ENCODE measurements at places on chromosomes 13 and 19. TPM values are rescaled to one million over a fixed set of nuclear protein-coding genes. Genes with fewer than 3 reads are reported as not detected.
A peak's percentile ranks its signal among the peaks of the same experiment; 100 is the strongest.

The GJB6 gene
- 54.9 TPM for total RNA-seq

DNA sequence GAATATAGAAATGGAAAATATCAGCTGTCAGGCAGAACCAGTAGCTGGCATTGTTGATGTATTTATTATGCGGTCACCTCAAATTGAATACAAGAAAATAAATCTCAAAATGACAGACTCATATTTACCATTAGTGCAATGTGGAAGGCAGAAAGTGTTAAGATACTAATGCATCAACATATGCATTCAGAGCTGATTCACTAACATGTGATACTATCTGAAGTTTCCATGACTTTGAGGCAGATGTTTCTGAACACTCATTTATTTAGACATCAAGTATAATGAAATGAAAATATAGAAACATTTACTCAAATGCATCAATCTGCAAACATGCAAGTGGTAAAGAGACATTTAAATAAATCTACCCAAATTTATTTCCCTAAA lies 474.2 kb upstream of the SLC10A2 start:
- DNase-seq: no peak

- DNase-seq: peak; percentile 83
Measured at GRCh38 chr19:10915130-10916091, 13.0 kb downstream of the YIPF2 start.

DNA sequence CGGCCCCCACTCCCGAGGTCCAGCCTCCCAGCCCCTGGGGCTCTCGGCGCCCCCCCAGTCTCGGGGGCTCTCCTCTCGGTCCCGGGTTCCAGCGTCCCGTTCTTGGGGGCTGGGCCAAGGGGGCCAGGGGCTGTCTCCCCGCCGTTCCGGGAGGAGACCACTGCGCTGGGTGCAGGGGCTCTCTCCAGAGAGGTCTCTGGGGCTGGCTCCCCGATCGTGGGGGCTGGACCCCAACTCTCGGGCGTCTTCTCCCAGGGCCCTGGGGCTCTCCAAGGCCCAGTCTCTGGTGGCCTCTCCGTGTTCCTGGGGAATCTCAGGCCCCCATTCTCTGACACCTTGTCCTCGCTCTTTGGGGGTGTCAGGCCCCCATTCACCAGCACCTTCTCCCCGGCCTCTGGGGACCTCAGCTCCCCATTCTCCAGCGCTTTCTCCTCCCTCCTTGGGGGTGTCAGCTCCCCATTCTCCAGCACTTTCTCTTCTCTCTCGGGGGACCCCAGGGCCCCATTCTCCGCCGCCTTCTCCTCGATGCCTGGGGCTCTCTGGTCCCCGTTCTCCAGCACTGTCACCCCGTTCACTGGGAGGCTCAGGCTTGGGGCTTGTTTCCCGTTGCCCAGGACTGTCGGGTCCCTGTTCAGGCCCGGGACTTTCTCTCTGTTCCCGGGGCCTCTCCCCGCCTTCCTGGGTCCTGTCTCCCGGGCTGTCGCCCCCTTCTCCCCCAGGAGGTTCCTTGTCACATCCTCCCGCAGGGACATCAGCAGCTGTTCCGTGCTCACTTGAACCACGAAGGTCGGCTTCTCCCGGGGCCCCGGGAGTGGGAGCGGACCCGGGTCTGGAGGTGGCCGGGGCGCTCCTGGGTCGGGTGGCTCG lies 13.7 kb downstream of the LMTK3 start:
- no peak for DNase-seq

GRCh38 chr13:106314417-106314816 lies 221.0 kb downstream of the EFNB2 start:
- DNase-seq: no peak

- no peak for DNase-seq
Measured at GRCh38 chr13:45792827-45793303, 58.7 kb downstream of the SIAH3 start.

DNA sequence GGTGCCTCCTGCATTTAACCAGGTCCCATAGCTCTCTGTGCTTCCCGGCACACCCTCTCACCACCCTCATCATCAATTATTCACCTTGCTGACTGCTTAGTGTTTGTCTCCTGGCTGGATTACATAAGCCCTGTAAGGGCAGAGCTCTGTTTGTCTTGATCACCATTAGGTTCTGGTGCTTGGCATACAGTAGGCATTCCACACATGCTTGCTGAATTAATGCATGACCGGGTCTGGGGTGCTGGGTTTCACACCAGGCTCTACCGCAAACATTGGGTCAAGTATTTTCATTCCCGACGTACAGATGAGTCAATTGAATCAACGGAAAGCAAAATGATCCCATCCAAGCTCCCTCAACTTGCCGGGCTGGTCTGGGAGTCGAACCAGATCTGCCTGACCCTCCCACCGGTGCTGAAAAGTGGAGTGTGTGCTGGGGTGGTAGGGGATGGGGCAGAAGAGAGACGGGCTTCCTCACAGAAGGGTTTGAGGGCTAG lies 28.5 kb downstream of the VAV1 start:
- DNase-seq: no peak

The DACT3 gene
- total RNA-seq: 3.3 TPM

DNA sequence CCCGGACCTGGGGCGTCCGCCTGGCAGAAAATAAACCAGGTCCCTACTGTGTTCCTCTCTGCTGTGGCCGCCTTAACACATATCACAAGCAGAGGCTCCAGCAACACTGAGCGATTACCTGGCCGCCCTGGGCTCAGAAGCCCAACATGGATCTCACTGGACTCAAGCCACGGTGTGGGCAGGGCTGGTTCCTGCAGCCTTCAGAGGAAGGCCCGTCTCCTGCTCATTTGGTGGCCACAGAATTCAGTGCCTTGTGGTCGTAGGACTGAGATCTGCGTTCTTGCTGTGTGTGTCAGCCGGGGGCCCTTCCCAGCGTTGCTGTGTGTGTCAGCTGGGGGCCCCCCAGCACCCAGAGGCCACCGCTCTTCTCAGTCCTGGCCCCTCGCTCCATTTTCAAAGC lies 30.2 kb downstream of the C2CD4C start:
- DNase-seq: no peak

GRCh38 chr19:56477429-56478338 lies 539 bp upstream of the ZNF667 start:
- peak; percentile 77 for DNase-seq

GRCh38 chr19:48530770-48531169 lies 19.1 kb upstream of the LMTK3 start:
- DNase-seq: no peak

The CYP2A7 gene
- total RNA-seq: not detected

GRCh38 chr13:65594298-65594781 lies 1635.8 kb downstream of the PCDH9 start:
- DNase-seq: no peak

DNA sequence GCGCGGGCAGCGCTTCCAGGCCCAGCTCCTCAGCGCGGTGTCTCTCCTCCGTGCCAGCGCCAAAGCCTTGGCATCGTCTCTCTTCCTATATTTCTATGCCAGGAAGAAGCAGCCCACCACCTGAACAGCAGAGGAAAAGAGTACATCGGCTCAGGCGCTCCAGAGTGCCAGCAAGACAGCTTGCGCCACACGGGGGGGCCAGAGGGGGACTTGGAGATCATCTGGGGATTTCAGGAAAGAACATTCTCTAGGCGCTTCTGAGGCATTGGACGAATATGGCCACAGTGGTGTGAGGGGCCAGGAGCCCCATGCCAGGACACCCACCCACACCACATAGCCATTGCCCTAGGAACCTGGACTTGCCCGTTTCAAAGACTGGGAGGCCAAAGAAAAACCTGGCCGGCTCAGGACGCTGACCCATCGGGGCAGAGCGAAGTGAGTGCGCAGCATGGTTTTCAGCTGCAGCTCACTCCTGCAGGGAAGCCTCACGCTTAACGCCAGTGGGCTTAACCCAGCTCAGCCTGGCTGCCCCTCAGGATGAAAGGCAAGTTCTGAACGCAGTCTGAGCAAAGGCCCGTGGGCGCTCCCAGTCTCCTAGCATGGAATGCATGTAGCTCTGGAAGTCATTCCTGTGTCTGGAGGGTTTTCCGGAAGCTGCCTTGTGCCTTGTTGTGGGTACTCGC lies 62.1 kb downstream of the GGACT start:
- no peak for DNase-seq

DNA sequence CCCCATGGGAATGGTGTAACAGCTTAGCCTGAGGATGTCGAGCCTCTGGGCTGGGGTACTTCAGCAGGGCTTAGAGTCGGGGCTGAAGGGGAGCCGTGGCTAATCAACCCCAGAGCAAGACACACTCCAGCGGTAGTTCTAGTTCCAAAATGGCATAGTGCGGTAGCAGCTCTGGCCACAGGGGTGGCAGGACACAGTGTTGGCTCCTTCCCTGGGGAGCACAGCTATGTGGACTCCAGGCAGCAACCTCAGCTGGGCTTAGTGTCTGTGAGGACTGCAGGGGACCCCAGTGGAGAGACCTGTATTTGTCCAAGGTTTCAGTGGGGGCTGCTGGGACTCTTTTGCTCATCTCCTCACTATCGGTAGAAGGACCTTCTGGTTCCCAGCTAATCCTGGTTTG lies 70.8 kb upstream of the PCDH20 start:
- DNase-seq: no peak

DNA sequence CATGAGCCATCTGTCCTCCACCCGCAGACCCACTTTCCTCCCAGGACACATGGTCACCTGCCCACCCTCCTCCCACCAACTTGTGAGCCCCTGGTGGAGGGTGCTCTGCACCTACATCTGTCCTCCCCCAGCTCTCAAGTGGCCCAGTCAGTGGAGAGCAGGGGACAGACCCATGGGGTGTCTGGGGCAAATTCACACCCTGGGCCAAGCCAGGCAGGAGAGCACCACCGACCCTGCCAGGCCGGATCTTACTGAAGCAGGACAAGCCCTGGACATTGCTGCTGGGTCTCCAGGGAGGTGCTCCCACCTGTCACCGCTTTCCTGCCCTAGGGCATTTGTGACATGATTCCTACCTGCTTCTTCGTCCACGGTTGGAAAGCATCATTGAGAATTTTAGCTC lies 221.6 kb downstream of the TUBA3C start:
- DNase-seq: no peak

The ZNF253 gene
- 7.5 TPM for total RNA-seq

DNA sequence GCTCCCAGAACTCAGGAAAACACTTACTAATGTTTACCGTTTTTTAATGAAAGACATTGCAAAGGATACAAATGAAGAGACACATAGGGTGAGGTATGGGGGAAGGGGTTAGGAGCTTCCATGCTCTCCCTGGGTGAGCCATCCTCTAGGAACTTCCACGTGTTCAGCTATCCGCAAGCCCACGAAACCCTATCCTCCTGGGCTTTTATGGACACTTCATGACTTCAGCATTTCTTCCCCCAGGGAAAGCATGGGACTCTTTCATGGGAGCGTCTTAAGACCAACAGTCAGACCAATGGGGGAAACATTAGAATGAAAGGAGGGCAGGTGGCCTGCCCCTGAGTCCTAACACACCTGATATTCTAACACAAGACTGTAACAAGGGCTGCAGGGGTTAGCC lies 6.6 kb upstream of the ESD start:
- DNase-seq: no peak

The KLK11 gene
- total RNA-seq: 235 TPM

DNA sequence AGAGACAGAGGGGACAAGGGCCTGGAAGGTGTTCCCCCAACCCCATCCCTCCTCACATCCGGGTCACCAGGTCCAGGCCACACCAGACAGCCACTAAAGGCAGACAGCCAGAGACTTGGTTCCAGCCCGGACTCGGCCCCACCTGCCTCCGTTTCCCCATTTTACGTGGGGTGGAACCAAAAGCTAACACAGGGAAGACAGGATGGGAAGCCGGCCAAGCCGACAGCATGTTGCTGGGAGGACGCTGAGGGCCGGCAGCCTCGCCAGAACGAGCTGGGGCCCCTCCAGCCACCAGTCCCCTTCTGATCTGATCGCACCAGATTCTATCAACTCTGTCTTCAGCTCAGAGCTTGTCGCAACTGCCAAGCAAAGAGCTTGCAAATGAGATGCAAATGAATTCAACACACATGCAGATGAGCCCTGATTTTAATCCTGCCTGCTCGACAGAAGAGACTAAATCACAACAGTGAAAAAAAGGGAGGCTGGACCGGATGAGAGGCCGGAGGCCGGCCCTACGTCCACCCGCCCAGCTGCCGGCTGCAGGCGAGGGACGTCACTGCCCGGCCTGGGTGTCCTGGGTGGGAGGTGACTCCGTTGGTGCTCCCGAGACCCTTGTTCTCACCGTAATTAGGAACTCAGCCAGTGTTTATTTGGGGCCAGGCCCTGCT lies 17.5 kb upstream of the SHC2 start:
- DNase-seq: no peak

GRCh38 chr13:102692491-102692826 lies 2.4 kb downstream of the METTL21C start:
- no peak for DNase-seq

- DNase-seq: peak; percentile 92
Measured at GRCh38 chr19:48480558-48481500, 11.7 kb downstream of the CYTH2 start.

The KLK14 gene
- total RNA-seq: 8.3 TPM

DNA sequence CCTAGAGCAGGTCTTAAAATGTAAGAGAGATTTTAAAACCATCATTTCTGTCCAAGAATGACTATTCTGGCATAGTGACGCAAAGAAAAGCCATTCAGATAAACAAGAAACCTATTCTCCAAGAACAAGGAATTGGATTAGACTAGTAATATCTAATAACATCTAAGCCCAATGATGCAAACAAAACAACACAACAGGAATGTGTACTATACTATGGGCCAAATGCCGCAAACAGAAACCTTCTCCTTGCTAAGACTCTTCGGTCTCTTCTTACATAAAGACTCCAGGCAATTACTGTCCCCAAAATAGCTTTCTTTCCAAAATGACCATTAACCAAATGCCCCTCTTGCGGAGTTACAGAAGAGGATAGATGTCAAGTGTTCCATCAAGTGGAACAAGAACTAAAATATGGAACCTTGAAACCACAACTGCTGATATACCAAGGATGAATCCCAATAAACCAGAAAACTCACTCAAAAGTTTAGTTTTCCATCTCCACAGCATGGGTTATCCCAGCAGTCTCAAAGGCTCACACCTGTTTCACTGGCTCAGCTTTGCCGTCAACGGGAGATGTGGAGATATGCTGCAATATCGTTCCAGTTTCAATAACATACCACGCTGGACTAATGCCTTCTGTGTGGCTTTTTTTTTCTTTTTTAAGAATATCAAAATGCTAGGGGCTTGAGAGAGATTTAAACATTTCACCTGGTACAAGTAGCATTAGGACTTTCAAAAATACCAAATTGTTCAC lies 76.2 kb downstream of the FOXO1 start:
- DNase-seq: no peak
